ENCODE measurements at places on chromosomes 1 and 21.

GRCh38 chr21:25639551-25640201, 618 bp downstream of the JAM2 start:
- peak; percentile 18 for DNase-seq

GRCh38 chr1:14522077-14522925, 76.2 kb upstream of the KAZN start:
- DNase-seq = peak; percentile 44

DNA sequence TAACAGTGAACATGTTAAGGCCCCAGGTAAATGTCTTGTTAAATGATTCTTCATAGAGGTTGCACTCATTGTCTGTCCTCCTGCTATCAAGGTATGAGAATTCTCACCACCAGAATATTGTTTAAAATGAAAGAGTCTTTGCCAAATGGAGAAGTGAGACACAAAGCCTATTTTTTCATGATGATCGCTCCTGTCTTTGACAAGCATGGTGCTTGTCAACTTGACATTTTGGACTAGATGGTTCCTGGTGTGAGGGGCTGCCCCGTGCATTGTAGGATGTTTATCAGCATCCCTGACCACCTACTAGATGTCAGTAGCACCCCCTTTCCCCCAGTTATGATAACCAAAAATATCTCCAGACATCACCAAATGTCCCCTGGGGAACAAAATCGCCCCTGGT, 65.6 kb downstream of the MDM4 start:
- DNase-seq = no peak

DNA sequence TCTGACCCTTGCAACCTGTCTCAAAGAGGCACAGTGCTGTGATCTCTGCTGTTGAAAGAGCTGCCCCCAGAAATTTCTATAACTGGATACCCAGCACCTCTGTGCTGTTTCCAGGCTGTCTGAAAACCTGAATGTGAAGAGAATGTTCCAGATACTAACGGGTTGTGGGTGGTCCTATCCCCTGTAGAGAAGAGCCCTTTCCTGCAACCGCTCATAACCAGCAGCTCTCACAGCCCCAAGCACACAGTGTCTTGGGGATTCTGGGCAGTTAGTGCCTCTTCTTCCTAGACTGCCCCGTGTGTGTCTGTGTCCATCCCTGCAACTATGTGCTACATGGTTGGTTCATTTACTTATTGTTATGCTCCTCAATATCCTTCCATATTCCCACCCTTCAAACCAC, 104.5 kb downstream of the SUSD4 start:
- no peak for DNase-seq

DNA sequence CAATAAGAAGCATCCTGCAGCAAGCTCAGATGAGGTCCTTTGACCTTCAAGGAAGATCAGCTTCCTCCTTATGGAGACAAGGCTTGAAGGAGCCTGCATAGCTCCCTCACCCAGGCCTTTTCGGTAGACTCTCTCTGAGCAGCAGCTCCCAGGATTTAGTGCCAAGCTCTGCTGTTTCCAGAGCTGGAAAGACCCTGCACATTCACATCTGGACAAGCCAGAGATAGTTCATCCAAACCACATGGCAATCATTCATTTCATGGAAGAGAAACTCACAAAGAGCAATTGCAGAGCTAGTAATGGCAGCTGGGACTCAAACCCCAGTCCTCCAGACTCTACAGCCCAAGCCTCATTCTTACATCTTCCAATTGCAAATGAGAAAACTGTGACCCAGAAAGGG, 76.4 kb upstream of the EDN2 start:
- DNase-seq = no peak

GRCh38 chr1:22529901-22530621, 33.2 kb upstream of the EPHA8 start:
- DNase-seq = no peak

DNA sequence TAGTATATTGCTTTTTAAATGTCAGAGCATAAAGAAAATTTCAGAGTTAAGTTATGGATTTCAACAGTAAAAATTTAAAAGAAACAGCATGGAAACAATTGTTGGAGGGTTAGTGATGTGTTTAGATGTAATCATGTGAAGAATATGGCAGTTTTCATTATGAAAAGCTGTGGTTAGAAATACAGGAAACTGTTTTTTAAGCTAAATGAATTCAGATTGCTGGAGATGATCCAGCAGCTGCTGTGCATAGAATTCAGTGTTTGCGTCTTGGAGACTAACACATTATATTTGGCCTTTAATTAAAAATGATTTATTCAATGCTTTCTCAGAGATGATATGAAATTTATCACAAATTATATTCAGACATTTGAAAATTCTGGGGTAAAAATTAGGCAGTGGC, 273.6 kb upstream of the LRRC7 start:
- no peak for DNase-seq

DNA sequence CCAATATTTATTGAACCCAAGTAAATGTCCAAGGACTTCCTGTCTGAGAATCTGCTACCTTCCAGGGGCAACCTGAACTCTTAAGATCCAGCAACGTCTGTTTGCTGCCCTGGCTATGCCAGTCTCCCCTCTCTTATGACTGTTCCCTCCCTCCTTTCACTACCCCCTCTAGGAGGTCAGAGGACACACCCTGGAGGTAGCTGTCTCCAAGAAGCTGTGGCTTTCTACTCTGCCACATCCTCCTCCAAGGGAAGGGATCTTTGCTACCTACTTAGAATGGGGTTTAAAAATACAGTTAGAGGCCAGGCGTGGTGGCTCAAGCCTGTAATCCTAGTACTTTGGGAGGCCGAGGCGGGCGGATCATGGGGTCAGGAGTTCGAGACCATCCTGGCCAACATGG, 3.6 kb upstream of the SMPDL3B start:
- DNase-seq = no peak

- DNase-seq = no peak
Observed at GRCh38 chr1:22550021-22550420, 13.3 kb upstream of the EPHA8 start.

GRCh38 chr1:20903437-20903836, 116.3 kb upstream of the HP1BP3 start:
- DNase-seq = no peak

DNA sequence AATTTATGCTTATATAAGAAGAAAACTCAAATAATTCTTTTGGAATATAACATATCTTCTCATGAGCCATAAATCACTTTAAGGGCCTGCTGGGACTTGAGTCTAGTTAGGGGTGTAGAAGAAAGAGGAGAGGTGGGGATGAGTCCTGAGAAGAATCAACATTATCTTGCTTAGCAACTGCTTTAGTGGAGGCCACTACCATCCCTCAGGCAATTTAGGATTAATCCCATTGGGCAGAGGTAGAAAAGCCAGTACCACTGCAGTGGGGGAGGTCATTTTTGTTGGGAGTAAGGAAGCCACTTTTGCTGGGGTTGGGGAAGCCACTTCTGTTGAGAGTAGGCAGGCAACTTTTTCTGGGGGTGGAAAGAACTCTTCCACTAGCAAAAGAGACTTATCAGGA, 47.7 kb downstream of the SLC2A1 start:
- DNase-seq = no peak

- DNase-seq = no peak
Observed at GRCh38 chr1:29937356-29937755, 701.0 kb downstream of the PTPRU start.

- no peak for DNase-seq
Observed at GRCh38 chr1:29349871-29350491, 113.7 kb downstream of the PTPRU start.

DNA sequence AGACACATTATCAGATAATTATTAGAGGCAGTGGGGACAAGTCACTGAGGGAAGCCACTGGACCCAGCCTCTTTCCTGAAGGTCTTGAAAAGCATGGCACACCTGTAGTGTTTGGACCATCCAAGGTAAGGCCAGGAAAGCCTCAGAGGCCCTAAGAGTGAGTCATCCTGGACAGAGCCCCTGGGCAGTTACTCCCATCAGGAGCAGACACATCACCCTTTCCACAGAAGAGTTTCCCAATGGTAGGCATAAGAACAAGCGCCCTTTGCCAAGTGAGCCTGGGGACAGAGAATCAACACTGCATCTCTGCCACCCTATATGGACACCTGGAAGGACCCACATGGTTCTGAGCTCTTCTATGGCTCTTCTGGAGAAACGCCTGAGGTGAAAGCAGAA, 136.0 kb downstream of the PLXNA2 start:
- no peak for DNase-seq

GRCh38 chr1:203065191-203065590, 20.6 kb downstream of the MYOG start:
- DNase-seq = no peak

- no peak for DNase-seq
Observed at GRCh38 chr1:6412896-6413295, 6.8 kb downstream of the HES2 start.

GRCh38 chr1:174990382-174990999, 9.3 kb upstream of the CACYBP start:
- no peak for DNase-seq

DNA sequence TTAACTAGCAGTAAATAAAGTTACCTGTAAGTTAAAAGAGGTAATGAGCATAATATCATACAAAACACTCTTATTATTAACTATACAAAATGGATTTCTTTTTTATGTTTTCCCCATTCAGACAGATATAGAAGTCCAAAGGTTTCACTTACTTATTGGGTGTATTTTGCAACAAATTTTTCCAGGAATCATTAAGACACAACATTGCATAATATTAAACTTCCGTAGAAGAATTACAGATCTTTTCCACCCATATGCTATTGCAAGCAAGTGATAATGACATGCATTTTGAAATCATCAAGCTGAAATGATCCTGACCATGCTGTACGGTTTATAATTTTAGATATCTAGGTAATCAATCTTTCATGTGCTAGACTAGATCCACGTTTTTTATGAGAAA, 957.0 kb downstream of the NCAM2 start:
- no peak for DNase-seq

DNA sequence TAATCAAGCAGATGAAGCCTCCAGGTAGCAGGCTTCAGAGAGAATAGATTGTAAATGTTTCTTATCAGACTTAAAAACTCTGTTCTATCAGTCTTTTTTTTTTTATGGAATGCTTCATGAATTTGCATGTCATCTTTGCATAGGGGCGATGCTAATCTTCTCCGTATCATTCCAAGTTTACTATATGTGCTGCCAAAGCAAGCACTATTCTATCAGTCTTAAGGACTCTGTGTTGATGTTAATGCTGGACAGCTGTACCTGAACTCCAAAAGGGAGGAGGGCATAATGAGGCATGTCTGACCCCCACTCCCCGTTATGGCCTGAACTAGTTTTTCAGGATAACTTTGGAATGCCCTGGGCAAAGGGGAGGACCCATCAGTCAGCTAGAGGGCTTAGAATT, 66.8 kb upstream of the PRRC2C start:
- no peak for DNase-seq

DNA sequence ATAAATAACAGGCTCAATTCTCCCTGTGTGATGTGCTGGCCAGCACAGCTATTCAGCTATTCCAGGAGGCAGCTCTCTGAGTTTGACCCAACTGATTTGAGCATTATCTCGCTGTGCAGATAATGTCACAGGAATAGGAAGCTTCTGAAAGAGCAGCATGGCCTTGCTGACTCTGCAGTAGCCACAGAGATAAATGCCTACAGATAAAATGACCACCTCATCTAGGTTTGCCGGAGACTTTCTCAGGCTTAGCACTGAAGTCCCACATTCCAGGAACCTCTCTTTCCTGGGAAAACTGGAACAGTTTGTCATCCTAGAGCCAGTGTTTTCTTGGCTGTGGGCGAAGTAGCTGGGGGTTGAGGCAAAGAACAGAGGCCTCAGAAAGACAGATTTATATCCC, 98.9 kb downstream of the MRPL39 start:
- no peak for DNase-seq

GRCh38 chr1:202562444-202563060, 147.7 kb downstream of the SYT2 start:
- no peak for DNase-seq

Measured in putamen (tissue), 1 donor.